Mesothelial cell of epicardium (in vitro differentiated cells): ENCODE measurements at places on chromosomes 6 and 20. TPM values are rescaled to one million over a fixed set of nuclear protein-coding genes. Genes with fewer than 3 reads are reported as not detected.
A peak's percentile ranks its signal among the peaks of the same experiment; 100 is the strongest.

DNA sequence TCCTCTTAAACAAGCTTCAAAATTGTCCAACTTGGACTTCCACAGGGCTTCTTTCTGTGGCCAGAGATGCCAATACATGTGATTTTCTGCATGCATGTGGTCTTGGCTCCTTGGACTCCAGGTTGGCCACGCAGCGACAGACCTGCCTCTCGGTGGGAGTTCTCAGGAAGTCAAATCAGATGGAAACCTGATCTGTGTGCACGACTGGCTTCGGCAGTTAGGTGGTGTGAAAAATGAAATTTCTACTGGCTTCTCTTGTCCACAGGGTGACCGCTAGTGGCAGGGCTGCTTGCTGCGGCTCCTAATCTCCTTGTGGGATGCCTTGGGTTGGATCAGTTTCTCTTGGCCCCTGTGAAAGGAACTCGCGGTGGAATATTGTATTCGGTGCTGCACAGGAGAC lies 57.3 kb downstream of the PHACTR3 start:
- DNase-seq, result peak; percentile 10

HUS1B gene
- total RNA-seq, result 1.0 to 1.7 TPM (median 1.3 TPM) in 3 replicates

DNA sequence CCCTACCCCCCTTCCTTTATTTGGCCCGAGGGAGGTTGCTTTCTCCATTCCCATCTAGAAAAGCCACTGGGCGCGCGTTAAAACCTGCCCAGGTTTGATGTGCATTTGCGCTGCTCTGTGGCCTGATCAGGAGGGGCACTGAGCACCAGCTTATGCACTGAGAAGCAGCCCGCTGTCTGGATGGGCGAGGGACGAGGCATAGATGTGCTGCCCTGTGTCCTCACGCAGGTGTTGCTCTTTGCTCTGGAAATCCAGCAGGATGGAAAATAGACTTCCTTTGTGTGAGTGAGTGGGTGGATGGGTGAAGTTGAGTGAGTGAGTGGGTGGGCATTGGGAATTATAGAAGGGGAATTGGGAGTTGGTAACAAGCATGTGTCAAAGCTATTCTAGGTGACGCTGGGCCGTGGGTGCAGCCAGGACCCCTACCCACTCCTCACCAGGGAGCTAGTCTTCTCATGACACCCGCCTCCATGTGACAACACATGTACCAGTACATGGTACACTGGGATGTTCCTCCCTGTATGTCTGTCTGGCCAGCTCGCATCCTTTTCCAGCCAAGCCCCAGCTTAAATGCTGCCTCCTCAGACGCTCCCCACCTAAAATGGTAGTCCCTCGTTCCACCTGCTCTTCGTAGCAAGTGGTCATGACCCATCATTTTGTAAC lies 162.6 kb downstream of the DTNBP1 start:
- DNase-seq, result no peak

PREX1 gene
- total RNA-seq, result 7.9 to 8.6 TPM (median 8.3 TPM) in 3 replicates

DNA sequence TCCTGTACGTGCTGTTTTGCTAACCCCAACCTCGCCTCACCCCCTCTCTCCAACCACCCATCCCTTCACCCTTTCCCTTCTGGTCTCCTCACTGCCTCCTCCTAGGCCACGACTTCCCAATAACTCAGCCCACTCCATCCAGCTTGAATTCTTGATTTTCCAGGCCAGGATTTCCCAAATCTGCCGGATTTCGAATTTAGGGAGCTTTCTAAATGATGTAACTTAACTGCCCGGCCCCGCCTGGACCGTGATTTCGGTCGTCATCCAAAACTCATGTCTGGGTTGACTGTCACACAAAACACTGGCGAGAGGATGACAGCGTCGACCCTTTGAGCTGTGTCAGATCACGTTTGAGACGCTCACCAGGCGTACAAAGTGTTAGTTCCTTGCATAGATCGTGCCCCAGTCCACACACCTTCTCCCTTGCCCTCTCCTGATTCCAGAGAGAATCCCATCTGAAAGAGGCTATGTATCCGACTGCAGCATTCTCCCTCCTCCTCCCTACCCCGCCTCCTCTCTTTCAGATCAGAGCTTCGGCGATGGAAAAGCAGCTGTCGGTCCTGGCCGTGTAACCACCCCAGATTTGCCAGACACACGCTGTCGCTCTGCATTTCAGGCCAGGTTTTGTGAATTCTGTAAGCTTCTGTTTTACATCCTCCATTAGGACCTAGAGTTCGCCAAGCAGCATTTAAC lies 168.2 kb downstream of the GPX5 start:
- no peak for DNase-seq

- no peak for DNase-seq
These were observed 158.7 kb downstream of the UBE3D start for GRCh38 chr6:82906951-82907350.

DNA sequence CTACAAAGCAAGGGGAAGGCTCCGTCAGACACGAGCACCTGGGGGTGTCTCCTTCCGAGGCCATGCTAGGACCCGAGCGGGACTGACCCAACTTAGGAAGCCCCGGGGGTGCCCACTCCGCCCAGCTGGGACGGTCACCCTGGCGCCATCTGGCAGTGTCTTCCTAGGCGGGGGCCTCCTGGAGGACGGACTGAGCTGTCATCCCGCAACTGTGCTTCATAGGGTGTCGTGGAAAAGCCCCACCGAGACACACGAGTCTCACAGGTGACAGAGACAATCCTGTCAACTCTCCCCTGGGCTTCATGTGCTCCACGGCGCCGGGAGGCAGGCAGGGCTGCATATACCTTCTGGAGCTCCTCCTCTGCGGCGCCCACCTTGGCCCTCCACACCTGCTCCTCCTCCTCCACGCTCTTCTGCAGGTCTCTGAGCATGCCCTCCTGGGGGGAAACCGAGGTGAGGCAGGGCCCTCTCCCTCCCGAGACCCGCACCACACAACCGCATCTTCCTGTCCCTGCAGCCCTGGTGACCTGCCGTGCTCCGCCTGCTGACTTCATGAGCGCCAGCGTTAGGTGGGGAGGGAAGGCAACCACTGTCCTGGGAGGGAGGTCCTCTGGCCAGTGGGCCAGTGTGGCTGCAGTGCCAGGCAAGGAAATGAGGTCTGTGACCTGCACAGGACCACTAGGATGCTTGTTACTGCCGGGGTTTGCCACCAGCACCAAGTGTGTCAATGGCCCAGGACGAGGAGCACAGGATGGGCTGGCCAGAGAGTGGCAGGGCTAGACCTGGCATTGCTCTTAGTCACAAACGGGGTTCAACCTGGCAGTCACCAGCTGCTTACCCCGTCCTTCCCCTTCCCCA lies 50.7 kb downstream of the DSTN start:
- DNase-seq, result peak; percentile 35

- DNase-seq, result no peak
These were observed 156.0 kb downstream of the RFPL4B start for GRCh38 chr6:112503091-112503596.

DNA sequence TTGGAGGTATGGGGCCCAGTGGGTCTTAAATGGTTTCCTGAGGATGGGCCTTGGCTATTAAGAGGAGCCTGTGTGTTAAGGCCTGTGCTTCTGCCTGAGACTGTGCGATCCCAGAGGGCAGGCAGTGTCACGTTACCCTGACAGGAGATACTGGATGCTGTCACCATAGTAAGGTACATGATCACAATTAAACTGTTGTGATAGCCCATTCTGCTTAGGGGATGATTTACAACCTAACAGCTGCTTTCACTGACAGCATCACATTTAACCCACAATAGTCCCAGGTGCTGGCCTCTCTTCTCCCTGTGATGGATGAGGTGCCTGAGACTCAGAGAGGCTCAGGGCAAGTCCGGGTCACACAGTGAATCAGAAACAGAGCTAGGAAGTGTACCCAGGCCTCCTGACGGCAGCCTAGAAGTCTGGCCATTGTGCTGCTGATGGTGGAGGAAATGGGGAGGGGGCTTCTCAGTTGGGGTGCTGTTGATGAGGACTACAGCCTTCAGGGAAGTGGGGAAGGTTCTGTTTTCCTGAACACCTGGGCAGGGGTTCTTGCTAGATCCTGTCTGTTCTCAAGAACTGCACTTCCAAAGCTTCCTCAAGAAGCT lies 97.3 kb downstream of the MDGA1 start:
- DNase-seq, result no peak

GRCh38 chr6:133358574-133359150 lies 117.5 kb downstream of the EYA4 start:
- DNase-seq, result no peak

DNA sequence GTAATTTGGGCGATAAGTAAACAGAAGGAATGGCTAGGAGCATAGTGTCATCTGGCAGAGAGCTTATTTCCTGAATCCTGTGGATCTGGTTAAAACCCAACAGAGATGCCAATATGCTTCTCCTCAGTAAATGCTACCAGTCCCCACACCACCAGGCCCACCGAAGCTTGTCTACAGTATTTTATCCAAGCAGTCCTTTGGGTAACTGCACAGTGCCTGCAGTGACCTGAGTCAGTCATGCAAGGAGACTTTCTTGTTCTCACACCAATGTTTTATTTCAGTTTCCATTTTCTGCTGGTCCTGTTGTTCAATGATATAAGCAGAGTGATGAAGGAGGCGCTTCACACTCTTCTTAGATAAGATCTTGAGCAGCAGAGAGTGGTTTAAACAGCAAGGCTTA lies 326.3 kb downstream of the RIMS1 start:
- DNase-seq, result no peak

GRCh38 chr6:43695215-43695966 lies 7.8 kb upstream of the MRPS18A start:
- DNase-seq, result no peak

GRCh38 chr20:64137598-64138031 lies 26.6 kb upstream of the MYT1 start:
- peak; percentile 10 for DNase-seq

FKBP1A gene
- 130 to 135 TPM (median 132 TPM) in 3 replicates for total RNA-seq

- DNase-seq, result no peak
These were observed 284.2 kb downstream of the BTBD9 start for GRCh38 chr6:38355519-38355918.

GRCh38 chr6:87378947-87379346 lies 28.8 kb upstream of the CFAP206 start:
- DNase-seq, result no peak

LPA gene
- total RNA-seq, result 0.93 to 2.0 TPM (median 1.3 TPM) in 3 replicates

KCNK15 gene
- 0.16 to 0.27 TPM (median 0.20 TPM) in 3 replicates for total RNA-seq

DNA sequence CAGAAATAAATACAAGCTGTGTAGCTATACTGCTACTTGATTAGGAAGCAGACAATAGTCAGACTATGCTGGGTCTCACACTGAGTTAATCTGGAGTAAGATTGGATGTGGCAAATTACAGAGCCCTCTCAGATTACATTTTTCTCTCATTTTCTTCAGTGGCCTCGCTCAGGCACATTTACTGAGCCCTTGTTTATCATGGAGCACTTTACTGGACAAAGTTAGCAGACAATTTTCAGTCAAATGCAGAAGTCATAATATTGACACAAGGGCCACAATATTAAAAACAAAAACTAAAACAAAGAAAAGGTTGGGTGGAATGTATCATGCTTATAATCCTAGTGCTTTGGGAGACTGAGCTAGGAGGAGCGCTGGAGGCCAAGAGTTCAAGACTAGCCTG lies 95.0 kb upstream of the MAP3K7 start:
- no peak for DNase-seq

GRCh38 chr6:52389264-52389625 lies 27.3 kb downstream of the PAQR8 start:
- no peak for DNase-seq

DNA sequence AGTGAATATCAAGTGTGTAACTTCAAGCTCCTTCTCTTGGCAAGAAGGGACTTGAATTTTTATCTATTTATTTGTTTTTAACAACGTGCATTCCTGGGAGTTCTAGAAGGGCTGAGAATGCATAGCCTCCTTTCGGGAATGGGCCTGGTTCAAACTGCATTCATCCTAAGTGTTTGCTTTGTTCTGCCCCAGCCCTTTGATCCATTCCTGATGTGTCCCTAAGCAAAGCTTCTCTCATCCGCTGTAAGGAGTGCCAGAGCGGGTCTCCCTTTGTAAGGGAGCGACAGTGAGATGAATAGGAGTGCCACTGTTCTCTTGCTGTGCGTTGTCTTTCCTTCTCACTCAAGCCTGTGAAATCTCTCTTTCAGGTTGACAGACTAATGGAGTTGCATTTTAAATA lies 61.0 kb upstream of the VSTM2L start:
- DNase-seq, result no peak

DNA sequence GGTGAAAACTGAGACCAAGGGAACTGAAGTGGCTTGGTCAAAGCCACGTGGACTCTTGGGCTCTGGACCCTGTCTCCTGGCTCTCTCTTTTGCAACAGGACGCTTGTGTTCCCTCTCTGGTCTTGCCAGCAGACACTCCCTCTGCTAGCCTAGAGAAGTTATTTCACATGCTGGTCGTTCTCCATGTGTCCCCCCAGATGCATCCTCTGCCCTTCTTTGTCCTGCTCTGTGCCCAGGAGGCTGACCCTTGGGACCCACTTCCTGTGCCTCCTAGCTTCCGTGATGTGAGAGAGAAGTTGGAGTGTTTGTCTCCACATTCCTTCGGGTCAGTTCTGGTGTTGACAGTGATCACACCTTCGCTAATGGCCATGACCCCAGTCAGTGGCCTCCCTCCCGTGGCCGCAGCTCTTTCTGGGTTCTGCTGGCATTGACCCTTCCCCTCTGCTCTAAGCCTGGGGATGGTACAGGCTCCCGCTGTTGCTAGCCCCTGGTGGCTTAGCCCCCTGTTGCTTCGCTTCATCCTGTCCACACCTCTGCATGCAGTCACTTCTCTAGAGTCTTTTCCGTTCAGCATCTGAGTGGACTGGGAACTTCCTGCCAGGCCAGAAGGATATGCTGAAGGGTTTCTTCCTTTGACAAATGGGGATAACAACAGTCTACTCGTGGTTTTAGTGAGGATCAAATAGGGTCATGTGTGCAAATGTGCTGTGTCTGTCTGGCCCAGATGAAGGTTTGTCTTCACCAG lies 70.1 kb upstream of the BMP2 start:
- DNase-seq, result no peak

PGC gene
- total RNA-seq, result not detected in 3 replicates

DNA sequence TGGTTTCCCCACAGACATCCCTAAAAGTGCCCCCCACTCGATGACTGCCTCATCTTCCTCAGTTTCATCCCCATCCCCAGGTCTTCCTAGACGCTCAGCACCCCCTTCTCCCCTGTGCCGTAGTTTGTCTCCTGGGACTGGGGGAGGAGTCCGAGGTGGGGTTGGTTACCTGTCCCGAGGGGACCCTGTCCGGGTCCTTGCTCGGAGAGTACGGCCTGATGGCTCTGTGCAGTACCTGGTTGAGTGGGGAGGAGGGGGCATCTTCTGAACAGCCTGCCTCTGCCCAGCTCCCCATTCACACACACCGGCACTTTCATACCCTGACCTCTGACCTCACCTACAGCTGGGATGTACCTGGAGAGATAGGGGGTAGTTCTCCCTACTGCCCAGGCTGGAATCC lies 2.1 kb downstream of the CUTA start:
- DNase-seq, result no peak

GRCh38 chr6:33638556-33638955 lies 17.4 kb downstream of the ITPR3 start:
- no peak for DNase-seq

DNA sequence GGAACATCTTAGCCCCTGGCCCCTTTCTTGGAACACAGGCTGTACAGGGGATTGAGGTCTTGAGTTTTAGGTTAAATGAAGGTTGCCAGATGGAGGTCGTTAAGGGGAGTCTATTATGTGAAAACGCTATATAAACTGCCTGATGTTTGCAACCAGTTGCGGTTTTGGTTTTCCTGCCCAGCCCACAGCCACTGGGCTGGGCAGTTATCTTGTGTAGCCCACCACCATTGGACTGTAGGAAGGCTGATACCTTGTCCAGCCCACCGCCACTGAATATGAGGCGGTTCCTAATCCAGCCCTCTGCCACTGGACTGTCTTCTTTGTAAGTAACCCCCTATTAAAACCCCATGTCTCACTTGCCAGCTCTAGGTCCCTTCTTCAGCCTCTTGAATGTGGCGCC lies 42.3 kb upstream of the COL21A1 start:
- DNase-seq, result no peak

- DNase-seq, result no peak
These were observed 40.9 kb upstream of the MC3R start for GRCh38 chr20:56207656-56208055.

C6orf163 gene
- 9.0 to 11.5 TPM (median 10.0 TPM) in 3 replicates for total RNA-seq

GRCh38 chr6:63573899-63574553 lies 1.7 kb downstream of the LOC128125822 start:
- no peak for DNase-seq
